PC-3 (cell line): ENCODE measurements at places on chromosomes 5 and 9. TPM values are rescaled to one million over a fixed set of nuclear protein-coding genes. Genes with fewer than 3 reads are reported as not detected.
A peak's percentile ranks its signal among the peaks of the same experiment; 100 is the strongest.

GRCh38 chr5:179232091-179232735, 113.0 kb downstream of the ADAMTS2 start:
- no peak for DNase-seq

DNA sequence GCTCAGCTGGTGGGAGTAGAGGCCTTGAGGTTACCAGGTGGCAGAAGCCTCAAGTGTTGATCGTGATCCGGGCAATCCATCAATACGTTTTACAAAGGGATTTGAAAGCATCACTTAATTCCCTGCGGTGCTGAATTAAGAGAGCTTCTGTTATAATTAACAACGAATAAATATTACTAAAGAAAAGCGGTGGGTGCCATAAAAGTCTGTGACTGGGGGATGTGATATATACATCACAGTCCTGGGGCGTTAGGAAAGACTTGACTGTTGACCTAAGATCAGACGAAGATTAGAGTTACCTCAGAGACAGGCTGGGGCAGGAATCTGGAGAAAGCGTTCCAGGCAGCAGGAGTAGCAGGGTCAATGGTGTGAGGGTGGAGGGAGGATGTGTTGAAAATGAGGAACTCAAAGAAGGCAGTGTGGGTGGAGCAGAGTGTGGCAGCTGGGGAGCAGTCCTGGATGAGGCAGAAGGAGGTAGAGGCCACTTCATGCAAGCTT, 6.7 kb upstream of the C5orf63 start:
- DNase-seq, result no peak

DNA sequence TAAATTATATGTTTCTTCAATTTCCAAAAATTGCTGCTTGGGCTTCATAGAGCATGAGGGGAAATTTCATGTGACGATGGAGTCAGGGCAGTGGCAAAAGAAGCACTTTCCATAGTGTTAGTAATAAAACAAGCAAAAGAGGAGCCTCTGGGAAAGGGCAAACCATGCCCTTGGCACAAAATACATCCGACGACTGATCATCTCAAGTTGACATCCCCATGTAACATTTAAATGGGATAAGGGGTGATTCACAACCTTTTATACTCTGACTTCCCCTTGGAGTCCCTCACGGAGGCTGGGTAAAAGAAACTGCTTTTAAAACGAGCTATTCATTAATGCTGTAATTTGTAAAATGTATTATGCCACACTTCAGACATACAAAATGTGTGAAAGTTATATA, 161.4 kb upstream of the DMRT1 start:
- peak; percentile 61 for DNase-seq

- DNase-seq, result peak; percentile 92
These were observed 39.6 kb upstream of the SAP30L start for GRCh38 chr5:154406231-154406630.

- DNase-seq, result no peak
These were observed 54.0 kb downstream of the SLC22A5 start for GRCh38 chr5:132423438-132423898.

DNA sequence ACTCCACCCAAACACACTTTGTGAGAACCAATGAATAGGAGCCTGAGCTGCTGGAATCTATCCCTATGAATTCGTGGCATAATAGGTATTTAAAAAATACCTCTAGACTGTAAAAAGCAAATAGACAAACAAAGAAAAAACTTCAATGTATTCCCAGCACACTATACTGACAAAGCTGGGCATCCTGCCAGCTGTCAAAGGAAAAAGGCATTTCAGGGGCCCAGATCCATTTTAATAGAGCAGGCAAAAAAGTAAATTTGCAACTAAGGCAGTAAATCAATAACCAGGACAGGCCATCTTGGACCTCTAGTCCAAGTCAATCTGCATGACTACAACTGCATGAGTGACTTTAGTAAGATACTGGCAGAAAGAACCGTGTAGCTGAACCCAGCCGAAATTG, 25.6 kb upstream of the LARP1 start:
- no peak for DNase-seq

- no peak for DNase-seq
These were observed 85.4 kb upstream of the MIER3 start for GRCh38 chr5:57037355-57037754.

DNA sequence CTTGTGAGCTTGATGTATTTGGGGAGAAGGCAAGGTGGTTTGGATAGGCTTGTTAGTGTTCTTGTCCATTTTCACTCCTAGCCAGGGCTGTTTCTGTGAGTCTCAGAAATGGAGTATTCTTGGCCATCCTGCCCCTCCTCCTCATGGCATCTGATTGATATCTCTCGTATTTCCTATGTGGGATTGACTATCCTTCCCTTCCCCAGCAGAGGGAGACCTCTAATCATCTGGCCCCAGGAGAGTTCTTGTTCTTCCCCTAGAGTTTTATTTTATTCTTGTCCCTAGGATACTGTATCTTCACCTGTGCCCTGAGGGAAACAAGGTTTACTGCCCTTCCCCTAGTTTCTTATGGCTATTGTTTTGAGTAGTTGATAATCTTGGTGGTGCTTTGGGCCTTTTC, 114.4 kb downstream of the VPS13A start:
- peak; percentile 51 for DNase-seq

DNA sequence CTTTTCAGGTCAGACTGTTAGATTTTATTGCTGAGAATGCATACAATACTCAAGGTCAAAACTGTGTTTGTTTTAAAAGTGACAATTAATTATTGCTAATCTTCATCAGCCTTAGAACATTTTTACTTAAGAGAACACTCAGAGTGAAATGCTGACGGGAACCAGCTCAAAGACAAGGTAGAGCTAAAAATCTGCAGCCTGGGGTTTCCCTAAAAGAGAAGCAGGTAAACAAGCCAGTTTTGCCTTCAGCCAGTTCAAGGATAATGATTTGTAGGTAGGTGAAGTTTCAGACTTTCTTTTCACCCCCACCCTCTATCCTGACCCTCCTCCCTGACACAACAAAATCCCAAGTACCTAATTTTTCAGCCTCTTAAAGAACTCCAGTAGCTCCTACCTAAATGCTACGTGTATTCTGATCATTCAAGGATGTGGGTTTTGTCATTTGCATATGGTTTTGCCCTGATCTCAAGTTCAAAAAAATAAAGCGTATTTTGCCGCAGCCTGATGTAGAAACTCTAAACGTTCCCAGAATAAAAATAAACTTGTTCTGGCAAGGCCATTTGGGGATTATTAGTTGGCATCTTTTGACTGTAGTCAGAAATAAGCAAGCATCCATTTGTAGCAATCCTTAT, 407.2 kb downstream of the EFNA5 start:
- no peak for DNase-seq

DNA sequence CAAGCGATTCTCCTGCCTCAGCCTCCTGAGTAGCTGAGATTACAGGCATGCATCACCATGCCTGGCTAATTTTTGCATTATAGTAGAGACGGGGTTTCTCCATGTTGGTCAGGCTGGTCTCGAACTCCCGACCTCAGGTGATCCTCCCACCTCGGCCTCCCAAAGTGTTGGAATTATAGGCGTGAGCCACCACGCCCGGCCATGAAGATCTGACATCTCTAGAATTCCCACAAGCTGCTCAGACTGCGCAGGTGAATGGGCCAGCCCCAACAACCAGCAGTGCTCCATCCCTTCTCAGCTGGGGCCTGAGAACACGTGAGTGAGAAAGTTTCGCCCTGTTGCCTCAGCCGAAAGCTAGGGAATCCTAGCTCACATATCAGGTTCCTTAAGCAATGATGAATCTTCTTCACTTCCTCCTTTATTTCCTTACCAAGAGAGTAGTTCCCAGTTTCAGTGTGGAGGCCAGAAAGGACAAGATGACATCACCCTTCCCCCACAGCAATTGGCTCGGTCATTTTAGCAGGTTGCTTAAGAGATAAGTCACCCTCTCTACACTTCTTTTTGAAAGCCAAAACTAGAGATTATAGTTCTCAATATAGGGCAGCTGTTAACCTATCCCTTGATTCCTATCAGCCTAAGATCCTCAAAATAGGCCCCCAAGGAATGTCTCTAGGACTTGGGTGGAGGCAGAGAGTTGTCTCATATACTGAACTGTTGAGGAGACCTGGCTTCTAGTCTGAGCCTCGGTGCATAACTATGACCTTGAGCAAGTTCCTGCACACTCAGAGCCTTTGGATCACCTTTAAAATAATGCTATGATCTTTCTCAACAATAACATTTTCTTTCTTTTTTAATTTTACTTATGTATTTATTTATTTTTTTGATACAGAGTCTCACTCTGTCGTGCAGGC, 23.9 kb upstream of the PPP2CA start:
- DNase-seq, result peak; percentile 58

GRCh38 chr9:136001231-136001630, 40.1 kb upstream of the UBAC1 start:
- no peak for DNase-seq

- DNase-seq, result peak; percentile 91
These were observed 136.7 kb downstream of the MAN2A1 start for GRCh38 chr5:109826426-109826825.

GRCh38 chr9:2181792-2182191, 166.6 kb downstream of the SMARCA2 start:
- peak; percentile 17 for DNase-seq

SOHLH1 gene
- not detected in 2 replicates for total RNA-seq

CYLC2 gene
- not detected in 2 replicates for total RNA-seq

DDX4 gene
- not detected in 2 replicates for total RNA-seq

EPB41L4B gene
- 11.2 and 13.8 TPM in 2 replicates for total RNA-seq

TERT gene
- total RNA-seq, result 0.80 and 1.2 TPM in 2 replicates

MCTP1 gene
- total RNA-seq, result 4.8 and 7.5 TPM in 2 replicates
